ENCODE measurements at places on chromosomes 3 and 15. TPM values are rescaled to one million over a fixed set of nuclear protein-coding genes. Genes with fewer than 3 reads are reported as not detected.

The SLC25A20 gene
- 15.2 TPM for total RNA-seq

The SMCO1 gene
- total RNA-seq = not detected

The KBTBD13 gene
- total RNA-seq = not detected

The CCR1 gene
- 0.98 TPM for total RNA-seq

The TM4SF4 gene
- total RNA-seq = 97.1 TPM

- no peak overlapping the region for H3K4me3 ChIP-seq
- H3K36me3 ChIP-seq = peaks cover 12% of the 10 kb centered on the region
- no peak for DNase-seq
- no peak overlapping the region for H3K27ac ChIP-seq
Measured at GRCh38 chr15:28944286-28944685, 58.5 kb downstream of the APBA2 start.

DNA sequence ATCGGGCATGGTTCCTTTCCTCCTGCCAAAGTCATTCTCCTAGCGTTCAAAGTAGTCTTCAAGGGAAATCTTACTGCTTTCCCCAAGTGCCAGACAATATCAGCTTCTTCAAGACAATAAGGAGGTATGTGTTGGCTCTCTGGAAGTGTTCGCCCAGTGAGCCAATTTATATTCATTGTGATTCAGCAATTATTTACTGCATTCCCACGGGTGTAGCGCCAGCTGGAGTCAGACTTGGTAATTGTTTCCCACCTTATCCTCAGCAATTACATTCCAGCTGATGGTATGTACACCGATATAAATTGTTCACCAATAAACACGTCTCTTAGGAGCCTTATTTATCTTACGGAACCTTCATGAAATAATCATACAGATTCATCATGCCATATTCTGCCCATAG lies 103.6 kb upstream of the CTNNB1 start:
- no peak overlapping the region for H3K4me3 ChIP-seq
- DNase-seq = no peak
- no peaks in the 10 kb centered on the region for H3K4me1 ChIP-seq
- no peaks in the 10 kb centered on the region for H3K36me3 ChIP-seq
- no peaks in the 10 kb centered on the region for H3K27me3 ChIP-seq
- no peak overlapping the region for H3K27ac ChIP-seq

DNA sequence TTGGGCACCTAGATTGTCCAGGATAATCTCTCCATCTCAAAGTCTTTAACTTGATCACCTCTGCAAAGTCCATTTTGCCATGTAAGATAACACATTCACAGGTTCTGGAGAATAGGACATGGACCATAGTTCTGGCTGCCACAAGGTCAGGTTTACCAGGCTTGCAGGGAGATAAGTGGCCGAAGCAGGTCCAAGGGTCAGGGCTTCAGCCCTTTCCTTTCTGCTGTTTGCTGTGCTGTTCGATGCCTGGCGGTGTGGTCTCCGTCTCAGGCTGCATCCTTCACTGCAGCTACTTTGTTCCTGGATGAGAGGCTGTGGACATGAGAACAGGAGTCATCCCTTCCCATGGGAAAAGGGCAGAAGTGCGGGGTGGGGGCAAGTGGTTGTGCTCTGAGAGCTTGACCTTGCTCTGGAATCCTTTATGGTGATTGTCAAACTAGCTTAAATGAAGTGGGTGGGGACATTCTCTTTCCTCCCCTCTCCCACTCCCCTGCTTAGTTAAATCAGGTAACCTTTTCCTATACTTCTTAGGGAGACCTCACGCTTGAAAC lies 320.2 kb upstream of the C2CD4B start:
- peaks cover 5% of the 10 kb centered on the region for H3K27me3 ChIP-seq
- DNase-seq = no peak
- no peak overlapping the region for H3K27ac ChIP-seq
- peaks cover 37% of the 10 kb centered on the region for H3K4me1 ChIP-seq
- no peak overlapping the region for H3K4me3 ChIP-seq
- H3K36me3 ChIP-seq = peaks cover 15% of the 10 kb centered on the region

DNA sequence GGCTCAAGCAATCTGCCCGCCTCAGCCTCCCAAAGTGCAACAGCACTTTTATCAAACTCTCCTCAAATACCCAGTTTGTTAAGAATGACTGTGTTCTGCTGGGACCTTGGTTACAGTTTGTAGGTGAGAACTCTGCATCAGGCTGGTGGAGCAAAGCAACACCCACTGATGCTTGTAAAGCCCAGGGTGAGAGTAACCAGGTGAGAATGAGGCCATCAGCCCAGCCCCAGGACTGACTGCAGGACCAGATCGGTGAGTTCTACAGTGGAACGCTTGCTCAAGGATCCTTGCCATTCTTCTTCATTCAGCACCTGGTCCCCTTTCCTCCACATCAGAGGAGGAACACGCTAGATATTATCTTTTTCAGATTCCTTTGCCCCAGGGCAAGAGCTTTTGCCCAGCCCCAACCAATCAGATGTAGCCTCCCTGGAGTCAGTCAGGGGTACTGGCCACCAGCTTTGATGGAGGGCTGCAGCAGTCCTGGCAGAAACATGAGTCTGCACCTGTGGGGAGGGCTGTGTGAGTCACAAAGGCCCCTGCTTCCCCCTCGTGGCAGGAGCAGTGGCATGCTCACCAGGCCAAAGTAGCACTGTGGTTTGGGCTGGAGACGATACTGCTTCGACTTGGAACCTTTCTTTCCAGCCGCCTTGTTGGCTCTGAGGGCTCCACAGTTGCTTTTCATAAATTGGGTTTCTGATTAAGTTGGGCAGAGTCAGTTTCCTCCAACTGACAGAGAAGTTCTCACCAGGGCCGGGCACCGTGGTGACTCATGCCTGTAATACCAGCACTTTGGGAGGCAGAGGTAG lies 3.5 kb upstream of the SHISA5 start:
- DNase-seq = no peak
- peaks cover 15% of the 10 kb centered on the region for H3K4me1 ChIP-seq
- H3K27ac ChIP-seq = peak overlapping the region; percentile 85
- H3K36me3 ChIP-seq = no peaks in the 10 kb centered on the region

- no peaks in the 10 kb centered on the region for H3K4me1 ChIP-seq
- no peak for DNase-seq
Measured at GRCh38 chr3:57896691-57897090, 111.5 kb upstream of the FLNB start.

- H3K4me3 ChIP-seq = no peak overlapping the region
- H3K27me3 ChIP-seq = no peaks in the 10 kb centered on the region
- H3K27ac ChIP-seq = no peak overlapping the region
Measured at GRCh38 chr15:69395991-69396390, 18.2 kb upstream of the KIF23 start.

- peaks cover 3% of the 10 kb centered on the region for H3K27me3 ChIP-seq
- no peak overlapping the region for H3K27ac ChIP-seq
- H3K4me1 ChIP-seq = peaks cover 33% of the 10 kb centered on the region
- DNase-seq = no peak
- H3K4me3 ChIP-seq = no peak overlapping the region
- H3K36me3 ChIP-seq = peaks cover 44% of the 10 kb centered on the region
Measured at GRCh38 chr3:64148955-64149653, 76.2 kb downstream of the PRICKLE2 start.

DNA sequence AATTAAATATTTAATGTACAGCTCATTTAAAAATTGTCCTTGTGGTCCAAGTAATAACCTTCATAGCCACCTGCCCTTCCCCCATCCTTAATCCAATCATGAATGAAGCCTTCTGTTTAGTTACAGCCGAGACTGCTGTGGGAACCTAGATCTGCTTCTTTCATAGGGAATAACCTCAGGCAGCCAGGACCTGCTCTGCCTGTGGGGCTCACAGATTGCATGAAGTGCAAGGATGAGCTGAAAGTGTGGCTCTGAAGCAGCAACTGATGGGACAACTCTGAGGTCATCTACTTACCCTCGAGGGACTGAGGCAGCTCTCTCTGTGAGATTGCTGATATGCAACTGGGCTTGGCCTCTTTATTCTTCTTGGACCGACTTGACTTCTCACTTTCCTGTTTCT lies 169.8 kb downstream of the POTEB3 start:
- no peak overlapping the region for H3K4me3 ChIP-seq
- H3K36me3 ChIP-seq = no peaks in the 10 kb centered on the region
- no peaks in the 10 kb centered on the region for H3K4me1 ChIP-seq
- DNase-seq = no peak

GRCh38 chr3:40057786-40058185 lies 248.4 kb downstream of the MYRIP start:
- no peak overlapping the region for H3K4me3 ChIP-seq
- H3K27me3 ChIP-seq = peaks cover 12% of the 10 kb centered on the region
- no peaks in the 10 kb centered on the region for H3K36me3 ChIP-seq
- DNase-seq = no peak
- H3K27ac ChIP-seq = no peak overlapping the region

DNA sequence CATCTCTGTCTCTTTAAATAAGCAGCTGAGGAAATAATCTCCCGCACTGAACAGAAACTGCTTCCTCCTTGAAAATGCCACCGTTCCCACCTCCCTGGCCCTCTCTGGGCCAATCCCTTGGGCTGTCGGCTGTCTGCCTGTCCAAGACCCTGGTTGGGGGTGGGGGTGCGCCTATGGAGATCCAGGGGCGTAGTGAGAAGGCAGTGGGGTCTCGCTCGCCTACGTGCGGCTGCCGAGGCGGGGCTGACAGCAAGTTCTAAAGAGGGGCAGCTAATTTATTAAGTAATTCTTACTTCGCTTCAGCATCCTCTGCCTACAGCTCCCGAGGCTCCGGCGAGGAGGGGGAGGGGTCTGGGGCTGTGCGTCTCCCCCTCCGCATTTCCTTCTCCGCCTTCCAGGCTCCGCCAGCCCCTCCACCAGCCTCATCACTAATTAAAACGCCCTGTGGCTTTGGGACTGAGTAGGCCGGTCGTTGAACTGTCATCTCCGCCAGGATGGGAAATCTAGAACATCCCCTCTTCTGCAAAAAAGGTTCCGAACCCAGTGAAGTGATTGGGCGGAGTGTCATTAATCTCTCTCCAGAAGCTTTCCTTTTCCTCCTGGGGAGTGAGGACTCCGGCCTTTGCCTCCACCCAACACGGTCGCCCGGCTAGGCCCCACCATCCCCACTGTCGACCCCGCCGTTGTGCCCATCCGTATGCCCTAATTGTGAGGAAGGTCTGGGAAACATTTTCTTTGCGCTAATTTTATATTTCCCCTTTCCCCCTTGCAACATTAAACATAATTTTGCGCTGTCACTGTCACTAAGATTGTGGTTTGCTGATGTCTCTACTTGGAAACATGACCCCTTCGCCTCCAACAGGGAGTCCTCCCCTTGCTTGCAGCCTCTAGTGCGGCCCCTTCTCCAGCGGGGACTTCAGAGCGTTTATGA lies 16.9 kb downstream of the NR2F2 start:
- DNase-seq = no peak
- H3K4me3 ChIP-seq = peak overlapping the region; percentile 95
- H3K27ac ChIP-seq = peak overlapping the region; percentile 93
- peaks cover 89% of the 10 kb centered on the region for H3K4me1 ChIP-seq
- H3K27me3 ChIP-seq = peaks cover 62% of the 10 kb centered on the region

- DNase-seq = no peak
- H3K4me3 ChIP-seq = no peak overlapping the region
- H3K27me3 ChIP-seq = no peaks in the 10 kb centered on the region
- H3K4me1 ChIP-seq = no peaks in the 10 kb centered on the region
Measured at GRCh38 chr15:93209690-93210445, 120.9 kb upstream of the RGMA start.

GRCh38 chr3:158532099-158532734 lies 38.8 kb upstream of the MLF1 start:
- H3K27me3 ChIP-seq = no peaks in the 10 kb centered on the region

DNA sequence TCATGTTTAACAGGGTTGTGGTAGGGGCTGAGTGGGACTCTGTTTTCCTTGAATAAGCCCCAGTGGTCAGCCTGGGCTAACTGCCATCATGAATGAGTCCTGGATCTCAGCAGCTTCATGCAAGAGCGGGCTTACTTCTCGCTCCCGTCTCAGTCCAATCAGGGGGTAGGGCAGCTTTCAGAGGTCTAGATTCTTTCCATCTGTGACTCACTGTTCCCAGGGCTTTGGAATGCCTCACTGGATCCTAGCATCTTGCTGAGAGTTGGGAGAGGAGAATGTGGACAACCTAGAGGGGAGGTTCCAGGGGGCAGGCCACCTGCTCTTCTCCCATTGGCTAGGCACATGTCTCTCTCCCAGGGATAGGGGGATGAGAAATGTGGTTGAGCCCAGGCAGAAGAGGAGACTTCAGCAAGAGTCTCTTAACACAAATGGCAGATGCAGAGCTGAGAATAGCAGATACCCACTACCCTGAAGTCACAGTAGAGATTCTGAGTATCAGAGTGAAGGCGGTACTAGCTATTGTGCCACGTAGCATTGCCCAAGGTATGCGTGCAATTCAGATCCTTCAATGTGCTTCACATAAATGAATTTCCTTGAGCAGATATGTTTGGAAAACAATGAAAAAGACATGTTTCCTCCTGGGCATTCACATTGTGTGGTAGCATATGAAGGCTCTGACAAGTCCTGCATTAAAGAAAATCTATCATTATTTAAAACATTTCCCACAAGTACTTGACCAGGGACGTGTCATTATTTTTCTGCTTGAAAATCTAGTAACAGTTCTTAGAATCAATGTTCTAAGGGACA lies 257.7 kb upstream of the PROK2 start:
- H3K4me1 ChIP-seq = peaks cover 17% of the 10 kb centered on the region
- H3K27me3 ChIP-seq = peaks cover 22% of the 10 kb centered on the region
- no peak overlapping the region for H3K4me3 ChIP-seq
- DNase-seq = no peak

- no peak overlapping the region for H3K27ac ChIP-seq
- no peak for DNase-seq
- H3K36me3 ChIP-seq = no peaks in the 10 kb centered on the region
- H3K4me1 ChIP-seq = no peaks in the 10 kb centered on the region
Measured at GRCh38 chr3:102741105-102741504, 306.3 kb downstream of the ZPLD1 start.

GRCh38 chr15:38769492-38769891 lies 204.9 kb upstream of the RASGRP1 start:
- no peak overlapping the region for H3K4me3 ChIP-seq
- H3K4me1 ChIP-seq = no peaks in the 10 kb centered on the region
- no peak overlapping the region for H3K27ac ChIP-seq
- peaks cover 8% of the 10 kb centered on the region for H3K27me3 ChIP-seq

DNA sequence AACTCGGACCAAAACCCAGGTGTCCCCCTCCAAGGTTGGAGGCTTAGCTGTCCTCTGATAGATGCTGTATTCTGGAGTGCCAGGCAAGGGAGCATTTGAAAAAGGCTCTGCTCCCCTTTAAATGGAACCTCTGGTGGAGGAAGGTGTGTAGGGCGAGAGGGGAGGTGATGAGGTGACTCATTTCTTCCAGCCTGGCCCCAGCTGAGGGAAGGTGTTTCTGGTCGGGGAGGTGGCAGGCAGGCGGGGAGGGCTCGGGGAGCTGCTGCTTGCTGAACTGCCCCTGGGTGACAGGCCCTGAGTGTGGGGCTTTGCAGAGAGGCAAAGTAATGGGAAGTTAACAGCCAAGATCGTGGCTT lies 18.8 kb downstream of the PSTPIP1 start:
- peaks cover 4% of the 10 kb centered on the region for H3K27me3 ChIP-seq
- H3K36me3 ChIP-seq = no peaks in the 10 kb centered on the region

DNA sequence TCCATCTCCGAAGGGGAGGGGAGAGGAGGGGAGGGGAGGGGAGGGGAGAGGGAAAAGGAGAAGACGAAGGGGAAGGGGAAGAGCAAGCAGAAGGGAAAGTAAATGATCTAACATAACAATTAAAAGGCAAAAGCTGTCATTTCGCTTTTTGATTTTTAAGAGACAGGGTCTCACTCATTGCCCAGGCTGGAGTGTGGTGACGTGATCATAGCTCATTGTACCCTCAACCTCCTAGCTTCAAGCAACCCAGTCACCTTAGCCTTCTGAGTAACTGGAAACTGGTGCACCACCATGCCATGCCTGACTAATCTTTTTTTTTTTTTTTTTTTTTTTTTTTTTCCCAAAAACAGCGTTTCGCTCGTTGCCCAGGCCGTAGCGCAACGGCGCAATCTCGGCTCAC lies 22.6 kb downstream of the ADAM10 start:
- H3K4me3 ChIP-seq = no peak overlapping the region
- no peaks in the 10 kb centered on the region for H3K27me3 ChIP-seq
- peaks cover 31% of the 10 kb centered on the region for H3K4me1 ChIP-seq
- no peak overlapping the region for H3K27ac ChIP-seq
- DNase-seq = no peak

All from type B pancreatic cell (in vitro differentiated cells).